ENCODE measurements at places on chromosomes 4 and X.

- DNase-seq = no peak
These were observed 324 bp upstream of the MSN start for GRCh38 chrX:65667157-65667502.

DNA sequence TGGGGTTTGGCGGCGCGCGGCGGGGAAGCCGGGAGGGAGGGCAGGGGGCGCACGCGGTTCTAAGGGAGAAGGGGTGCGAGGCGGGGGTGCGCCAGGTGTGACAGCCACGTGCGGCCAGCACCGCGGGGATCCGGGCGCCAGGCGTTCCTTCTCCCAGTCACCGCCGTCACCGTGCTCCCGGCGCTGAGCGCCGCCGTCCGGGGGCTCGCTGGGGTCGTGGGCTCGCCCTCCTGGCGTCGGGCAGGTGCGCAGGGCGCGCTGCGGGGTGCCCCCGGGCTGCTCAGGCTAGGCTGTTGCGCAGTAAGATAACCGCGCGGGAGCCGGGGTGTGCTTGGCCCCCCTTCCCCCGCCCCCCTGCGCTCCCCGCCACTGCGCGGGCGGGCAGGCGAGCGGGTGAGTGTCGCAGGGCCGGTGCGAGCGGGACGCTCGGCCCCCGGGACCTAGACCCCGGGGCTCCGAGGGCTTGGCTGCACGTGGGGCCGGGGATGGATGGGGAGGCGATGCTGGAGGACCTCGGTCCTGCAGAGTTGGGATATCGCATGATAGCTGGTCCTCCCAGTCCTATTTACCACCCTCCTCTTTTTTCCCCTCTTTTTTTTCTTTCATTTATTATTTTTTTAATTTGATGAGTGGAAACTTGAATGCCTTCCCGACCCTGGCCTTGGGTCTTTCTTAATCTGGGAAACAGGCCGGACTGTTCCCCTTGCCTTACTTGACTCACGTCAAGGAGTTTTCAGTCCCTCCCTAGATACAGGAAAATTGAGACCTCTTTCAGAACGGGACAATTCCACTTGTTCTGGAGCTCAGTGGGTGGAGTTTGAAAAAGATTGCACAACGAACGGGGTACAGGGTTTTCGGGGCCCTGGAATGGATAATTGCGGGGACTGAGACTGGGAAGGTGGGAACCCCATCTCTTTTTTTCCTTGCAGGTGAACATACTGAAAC lies 797 bp downstream of the TXLNG start:
- DNase-seq = no peak

DNA sequence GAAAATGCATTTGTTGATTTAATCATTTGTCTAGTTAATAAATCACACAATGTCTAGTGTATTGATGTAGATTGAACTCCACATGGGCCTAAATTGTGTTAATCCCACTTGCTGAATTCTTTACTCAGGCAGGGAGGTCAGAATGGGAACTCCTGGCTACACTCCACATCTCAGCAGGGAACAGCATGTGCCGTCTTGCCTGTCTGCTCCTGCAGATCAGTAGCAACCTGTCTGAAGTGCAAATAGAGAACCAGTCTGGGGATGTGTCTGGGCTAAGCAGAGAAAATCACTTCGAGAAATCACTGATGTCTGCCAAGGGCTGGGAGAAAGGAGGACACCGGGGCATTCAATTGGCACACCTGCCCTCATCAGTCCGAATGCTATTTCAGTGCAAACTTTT lies 16.5 kb upstream of the MXRA5 start:
- no peak for DNase-seq

GRCh38 chr4:174349156-174349555 lies 65.4 kb downstream of the CEP44 start:
- no peak for DNase-seq

DNA sequence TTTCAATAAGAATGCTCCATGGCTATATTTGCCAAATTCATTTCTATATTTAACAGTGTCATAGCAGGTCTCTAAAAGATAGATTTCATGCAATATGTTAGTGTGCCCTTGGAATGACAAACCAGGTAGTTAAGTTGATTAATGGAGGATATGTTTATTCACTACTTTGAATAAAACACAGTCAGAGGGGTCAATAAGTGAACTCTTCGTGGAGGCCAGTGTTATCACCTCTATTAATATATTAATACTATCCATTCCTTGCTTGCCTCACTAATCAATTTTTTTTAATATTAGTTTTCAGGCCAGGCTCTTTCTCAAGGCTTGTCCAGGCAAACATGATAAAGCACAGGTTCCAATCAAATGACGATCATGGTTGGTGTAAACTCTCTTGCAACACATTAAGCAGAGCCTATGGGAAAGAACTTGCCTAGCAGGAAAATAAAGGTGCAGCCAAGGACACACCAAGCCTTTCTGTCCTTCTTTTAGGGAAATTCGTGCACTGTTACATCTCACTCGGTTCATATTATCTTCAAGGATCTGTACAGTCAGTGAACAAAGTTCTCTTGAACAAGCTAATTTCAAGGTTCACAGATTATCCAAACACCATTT lies 144.7 kb downstream of the DCK start:
- no peak for DNase-seq

GRCh38 chrX:150602296-150602695 lies 33.9 kb downstream of the MTM1 start:
- no peak for DNase-seq
